Smooth muscle cell of bladder (primary cell): ENCODE measurements at places on chromosomes 3 and 15. TPM values are rescaled to one million over a fixed set of nuclear protein-coding genes. Genes with fewer than 3 reads are reported as not detected.

The MKRN3 gene
- total RNA-seq = 0.28 and 1.4 TPM in 2 replicates

The FAM3D gene
- not detected in 2 replicates for total RNA-seq

The RBPMS2 gene
- 0.14 TPM in 1 of 2 replicates, not detected in the other for total RNA-seq

The FBXW12 gene
- total RNA-seq = not detected in 2 replicates
